GF-D8 (cell line): ENCODE measurements at places on chromosomes 6 and 20.

DNA sequence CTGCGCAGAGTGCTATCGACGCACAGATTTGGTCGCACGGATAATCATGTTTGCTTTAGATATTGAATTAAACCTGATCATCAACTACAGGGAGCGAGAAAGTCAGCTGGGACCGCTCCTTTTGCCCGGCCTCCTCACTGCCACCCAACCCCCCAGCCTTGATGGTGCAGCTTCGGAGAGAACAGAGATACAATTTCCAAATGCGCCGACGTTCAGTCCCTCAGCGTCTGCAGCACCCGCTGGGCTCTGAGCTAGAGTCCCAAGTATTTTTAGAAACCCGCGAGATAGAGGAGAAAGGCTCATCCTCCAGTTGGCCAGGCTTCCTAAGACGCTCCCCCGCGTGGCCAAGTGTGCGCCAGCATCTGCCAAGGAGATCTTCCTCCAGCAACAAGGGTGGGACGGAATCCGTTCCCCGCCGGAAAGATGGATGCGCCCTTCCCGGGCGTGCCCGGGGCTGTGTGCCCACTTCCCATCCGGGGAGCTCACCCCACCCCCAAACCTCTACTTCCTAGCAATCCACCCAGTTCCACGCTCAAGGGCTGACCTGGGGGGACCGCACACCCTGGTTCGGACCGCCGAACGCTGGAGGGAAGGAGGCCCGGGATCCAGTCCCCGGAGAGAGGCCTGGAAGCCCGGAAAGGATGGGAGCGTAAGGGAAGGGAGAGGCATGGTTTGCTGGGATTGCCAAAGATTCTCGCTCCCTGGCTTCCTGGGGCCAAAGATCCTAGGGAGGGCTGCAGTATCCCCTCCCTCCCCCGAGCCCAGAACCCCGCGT, 4.1 kb downstream of the NKX2-2 start:
- no peak for DNase-seq

GRCh38 chr6:14589175-14589574, 471.6 kb downstream of the CD83 start:
- DNase-seq: no peak

DNA sequence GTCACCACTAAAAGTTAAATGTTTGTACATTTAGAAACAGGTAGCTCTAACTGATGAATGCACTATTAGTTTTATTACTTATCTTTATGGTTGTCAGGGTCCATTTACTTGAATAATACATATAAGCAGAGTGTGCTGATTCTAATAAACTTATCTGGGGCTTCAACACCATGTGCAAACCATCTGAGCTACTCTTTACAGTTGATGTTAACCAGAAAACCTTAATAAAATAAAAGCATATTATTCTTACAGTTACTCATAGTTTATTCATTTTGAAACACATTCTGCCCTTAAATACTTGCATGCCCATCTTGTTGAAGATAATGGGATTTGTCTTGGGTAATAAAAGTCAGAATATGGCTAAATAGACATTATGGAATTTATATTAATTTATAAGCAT, 1042.2 kb downstream of the EPHA7 start:
- DNase-seq: no peak

- no peak for DNase-seq
Observed at GRCh38 chr6:52568320-52568719, 8.5 kb downstream of the TRAM2 start.

GRCh38 chr20:63116412-63117106, 99.4 kb downstream of the YTHDF1 start:
- no peak for DNase-seq

GRCh38 chr6:157364705-157365104, 16.3 kb upstream of the ZDHHC14 start:
- DNase-seq: no peak

DNA sequence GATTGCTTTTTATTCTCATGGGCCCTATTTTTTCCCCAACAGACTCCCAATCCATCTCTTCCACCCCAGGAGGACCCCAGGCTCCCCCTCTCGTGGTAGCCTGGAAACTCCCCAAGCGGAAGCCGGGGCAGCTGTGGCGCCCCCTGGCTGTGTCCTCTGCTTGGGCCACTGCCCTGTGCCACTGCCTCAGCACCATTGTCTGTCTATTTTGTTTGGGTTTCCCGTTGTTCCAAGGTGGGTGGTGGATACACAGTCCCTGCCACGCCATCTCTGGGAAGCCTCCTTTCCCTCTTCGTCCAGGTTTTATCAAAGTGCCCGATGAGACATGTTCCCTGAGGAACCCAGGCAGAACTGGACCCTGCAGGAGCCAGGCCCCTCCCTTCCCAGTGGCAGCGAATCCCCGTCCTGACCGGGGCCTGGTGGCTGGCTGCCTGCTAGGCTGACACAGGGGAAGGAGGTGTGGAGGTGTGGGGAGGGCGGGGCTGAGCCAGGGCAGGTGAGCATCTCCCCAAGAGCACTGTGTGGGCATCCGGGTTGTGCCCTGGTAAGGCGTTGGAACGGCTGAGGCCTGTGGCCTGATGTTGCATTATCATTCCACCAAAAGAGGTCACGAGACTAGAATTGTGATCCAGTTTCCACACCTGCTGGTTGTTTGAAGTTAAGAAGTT, 228.2 kb downstream of the CDH4 start:
- DNase-seq: no peak

DNA sequence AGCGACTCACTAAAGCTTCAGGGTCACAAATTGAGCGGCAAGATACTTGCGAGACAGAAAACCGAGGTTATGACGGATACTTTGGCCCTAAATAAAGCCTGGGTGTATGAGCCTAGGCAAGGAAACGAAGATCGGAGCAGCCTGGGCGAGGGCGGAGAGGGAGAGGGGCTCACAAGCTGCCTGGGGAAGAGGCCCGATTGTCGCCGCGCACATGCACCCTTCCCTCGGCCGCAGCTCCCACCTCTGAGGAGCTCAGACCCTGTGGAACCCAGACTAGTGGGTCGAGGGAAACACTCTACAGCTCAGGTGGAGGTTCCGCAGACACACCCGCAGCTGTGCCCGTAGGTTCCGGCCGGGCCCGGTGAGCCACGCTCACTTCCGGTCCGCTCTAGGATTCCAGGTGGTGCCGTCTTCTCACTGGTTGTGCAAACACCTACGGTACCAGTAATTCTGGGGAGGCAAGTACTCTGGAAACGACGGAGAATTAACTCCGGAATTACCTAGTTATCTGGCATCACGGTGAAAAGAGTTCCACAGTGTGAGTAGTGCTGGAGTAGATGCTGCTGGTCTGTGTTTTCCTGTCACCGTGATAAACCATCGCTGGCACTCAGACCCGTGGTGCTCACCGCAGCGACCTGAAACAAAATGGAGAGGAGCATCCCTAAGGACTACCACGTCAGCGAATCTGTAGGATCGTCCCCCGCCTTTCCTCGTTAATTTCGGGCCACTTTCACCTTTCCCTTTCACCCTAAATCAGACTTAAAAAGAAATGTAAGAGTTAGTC, 61.5 kb downstream of the GPX5 start:
- no peak for DNase-seq

GRCh38 chr6:85865420-85866369, 223.0 kb upstream of the SYNCRIP start:
- DNase-seq: no peak

GRCh38 chr20:53100476-53100911, 128.3 kb downstream of the TSHZ2 start:
- no peak for DNase-seq
